Esophagus muscularis mucosa (tissue), 4 donors: ENCODE measurements at places on chromosomes 4 and X. TPM values are rescaled to one million over a fixed set of nuclear protein-coding genes. Genes with fewer than 3 reads are reported as not detected.

S100G gene
- total RNA-seq, result not detected

MXD4 gene
- 76.4 TPM for total RNA-seq

ZFX gene
- 71.1 TPM for total RNA-seq

AMTN gene
- total RNA-seq, result not detected

ENOX2 gene
- 17.1 TPM for total RNA-seq
